ENCODE measurements at places on chromosomes 4 and X.
A peak's percentile ranks its signal among the peaks of the same experiment; 100 is the strongest.

DNA sequence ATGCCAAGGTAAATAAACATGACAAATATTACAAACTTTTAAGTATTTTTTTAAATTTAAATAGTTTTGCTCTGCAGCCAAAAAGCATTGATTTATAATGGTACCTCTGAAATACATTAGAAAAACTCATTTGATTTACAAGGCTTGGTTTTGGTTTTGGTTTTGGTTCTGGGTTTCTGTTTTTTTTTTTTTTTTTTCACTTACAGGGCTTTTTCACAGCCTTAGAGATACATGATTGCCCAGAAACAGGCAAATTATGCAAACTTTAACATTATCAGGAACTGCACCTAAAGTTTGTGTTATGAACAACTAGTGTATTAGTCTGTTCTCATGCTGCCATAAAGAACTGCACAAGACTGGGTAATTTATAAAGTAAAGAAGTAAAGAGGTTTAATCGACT is 196.4 kb upstream of the DDX53 start:
- DNase-seq, result no peak

GRCh38 chr4:123102897-123103471 is 180.6 kb upstream of the NUDT6 start:
- peak; percentile 18 for DNase-seq

- peak; percentile 93 for DNase-seq
Measured at GRCh38 chr4:138053641-138054301, 188.4 kb downstream of the SLC7A11 start.

DNA sequence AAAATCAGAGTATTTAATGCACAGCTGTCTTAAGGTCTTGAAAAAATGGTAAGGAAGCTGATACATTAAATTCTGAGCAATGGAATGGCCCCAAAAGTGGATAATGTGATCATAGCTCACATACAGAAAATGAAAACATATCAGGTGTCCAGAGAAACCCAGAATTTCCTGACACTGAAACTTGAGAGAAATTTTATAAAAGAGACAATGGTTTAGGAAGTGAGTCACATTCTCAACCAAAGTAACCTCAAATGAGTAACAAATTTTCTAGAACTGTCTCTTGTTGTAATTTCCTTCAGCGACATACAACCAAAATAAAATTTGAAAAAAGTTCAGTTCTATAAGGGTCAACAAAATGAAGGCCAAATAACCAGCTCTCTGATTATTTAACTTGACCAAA is 37.4 kb upstream of the PACRGL start:
- peak; percentile 14 for DNase-seq

DNA sequence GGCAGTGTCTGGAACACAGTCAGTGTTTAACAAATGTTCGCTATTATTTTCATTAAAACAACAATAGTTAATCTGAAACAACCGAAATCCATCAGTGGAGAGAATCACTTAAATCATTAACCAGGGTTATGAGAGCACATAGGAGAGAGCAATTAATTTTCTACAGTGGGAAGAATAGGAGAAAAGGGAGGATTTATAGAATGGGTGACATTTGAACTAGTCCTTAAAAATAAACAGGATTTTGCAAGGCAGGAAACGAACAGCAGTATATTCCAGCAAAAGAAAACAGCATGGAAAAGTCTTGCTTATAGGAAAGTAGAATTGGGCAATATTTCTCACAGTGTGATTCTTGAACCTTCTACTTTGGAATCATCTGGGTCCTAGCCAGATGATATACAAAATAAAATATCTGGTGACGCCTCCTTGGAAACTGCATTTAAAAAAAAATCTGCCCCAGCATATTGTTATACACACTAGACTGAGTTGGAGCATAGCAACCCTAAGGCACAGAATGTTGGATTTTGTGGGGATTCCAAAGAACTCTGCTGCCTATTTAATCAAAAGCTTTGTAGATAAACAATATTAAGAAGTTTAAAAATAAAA is 56.1 kb downstream of the INTS12 start:
- no peak for DNase-seq

GRCh38 chr4:154616731-154617130 is 4.3 kb upstream of the FGG start:
- no peak for DNase-seq

DNA sequence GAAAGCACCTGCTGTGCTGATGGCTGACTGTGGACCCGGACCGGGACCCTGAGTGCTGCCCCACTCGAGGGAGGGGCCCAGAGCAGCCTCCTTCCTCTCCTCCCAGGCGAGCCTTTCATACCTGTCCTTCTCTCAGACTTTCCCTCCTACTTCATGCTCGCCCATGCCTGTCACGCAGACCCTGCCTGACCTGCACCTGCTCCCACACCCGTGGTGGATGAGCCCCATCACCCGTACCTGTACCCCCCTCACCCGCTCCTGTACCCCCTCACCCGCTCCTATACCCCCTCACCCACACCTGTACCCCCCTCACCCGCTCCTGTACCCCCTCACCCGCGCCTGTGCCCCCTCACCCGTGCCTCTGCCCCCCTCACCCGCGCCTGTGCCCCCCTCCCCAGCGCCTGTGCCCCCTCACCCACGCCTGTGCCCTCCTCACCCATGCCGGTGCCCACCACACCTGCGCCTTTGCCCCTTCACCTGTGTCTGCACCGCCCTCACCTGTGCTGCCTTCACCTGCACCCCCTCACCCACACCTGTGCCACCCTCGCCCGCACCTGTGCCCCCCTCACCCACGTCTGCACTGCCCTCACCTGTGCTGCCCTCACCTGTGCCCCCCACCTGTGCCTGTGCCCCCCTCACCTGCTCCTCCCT is 5.8 kb downstream of the MAEA start:
- no peak for DNase-seq

DNA sequence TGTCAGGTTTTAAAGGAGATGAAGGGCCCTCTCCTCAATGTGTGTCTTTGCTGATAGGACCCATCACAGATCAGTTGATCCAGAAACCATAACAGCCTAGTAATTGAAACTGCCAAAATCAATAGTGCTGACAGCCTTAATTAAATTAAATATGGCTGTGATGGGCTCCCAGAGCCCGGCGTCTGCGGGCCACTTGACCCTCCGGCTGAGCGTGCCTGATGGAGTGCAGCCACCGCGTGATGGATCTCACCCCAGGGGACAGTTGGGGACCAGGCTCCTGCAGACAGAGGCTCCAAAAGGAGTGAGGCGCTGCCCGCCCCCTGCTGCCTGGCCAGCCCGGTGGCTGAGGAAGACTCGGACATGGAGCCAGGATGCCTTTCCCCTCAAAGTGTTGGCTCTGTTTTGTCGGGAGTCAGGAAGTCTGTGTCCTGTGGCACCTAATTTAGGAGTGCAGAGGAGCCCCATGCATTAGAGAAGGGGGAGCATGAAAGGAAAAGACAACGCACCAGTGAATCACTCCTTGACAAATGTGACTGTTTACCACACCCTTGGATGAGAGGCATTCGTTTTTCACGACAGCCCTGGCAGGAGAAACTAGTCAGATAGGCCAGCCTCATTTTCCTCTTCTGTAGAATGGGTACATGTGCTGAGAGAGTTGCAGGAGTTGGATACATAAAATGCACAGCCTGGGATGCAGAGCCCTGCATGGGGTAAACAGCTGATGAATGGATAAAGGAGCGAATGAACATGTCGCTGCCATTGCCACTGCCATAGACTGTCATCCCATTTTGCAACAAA is 40.9 kb upstream of the MSX1 start:
- no peak for DNase-seq

GRCh38 chr4:98778206-98778605 is 119.8 kb upstream of the TSPAN5 start:
- DNase-seq, result peak; percentile 88

DNA sequence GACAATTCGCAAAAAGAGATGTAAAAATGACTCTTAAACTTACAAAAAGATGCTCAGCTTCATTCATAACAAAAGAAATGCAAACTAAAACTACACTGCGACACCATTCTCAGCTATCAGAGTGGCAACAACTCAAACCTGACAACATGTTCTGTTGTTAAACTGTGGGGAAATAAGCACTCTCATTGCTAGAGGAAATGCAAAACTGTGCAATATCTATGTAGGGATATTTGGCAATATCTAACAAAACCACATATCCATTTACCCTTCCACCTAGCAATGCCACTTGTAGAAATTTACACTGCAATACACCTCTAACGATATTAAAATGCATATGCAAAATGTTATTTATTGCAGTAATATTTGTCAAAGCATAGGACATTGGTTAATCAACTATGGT is 78.3 kb upstream of the EGFL6 start:
- no peak for DNase-seq

DNA sequence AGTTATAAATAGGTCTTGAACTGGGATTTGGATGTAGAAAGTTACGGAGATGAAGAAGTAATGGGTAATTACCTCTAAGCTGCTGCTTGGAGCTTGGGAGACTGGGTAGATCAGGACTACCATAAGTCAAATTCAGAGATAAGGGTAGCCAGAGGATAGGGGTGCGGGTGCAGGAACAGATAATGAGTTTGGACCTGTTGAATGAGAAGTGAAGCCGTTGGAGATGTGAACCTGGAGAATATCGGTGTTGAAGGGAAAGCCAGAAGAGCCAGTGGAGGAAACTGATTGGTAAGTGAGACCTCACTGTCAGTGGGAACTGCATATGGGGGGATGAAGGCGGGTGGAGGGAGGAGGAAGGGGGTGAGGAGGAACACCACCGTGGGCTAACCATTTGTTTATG is 618 bp upstream of the FOXO4 start:
- no peak for DNase-seq

DNA sequence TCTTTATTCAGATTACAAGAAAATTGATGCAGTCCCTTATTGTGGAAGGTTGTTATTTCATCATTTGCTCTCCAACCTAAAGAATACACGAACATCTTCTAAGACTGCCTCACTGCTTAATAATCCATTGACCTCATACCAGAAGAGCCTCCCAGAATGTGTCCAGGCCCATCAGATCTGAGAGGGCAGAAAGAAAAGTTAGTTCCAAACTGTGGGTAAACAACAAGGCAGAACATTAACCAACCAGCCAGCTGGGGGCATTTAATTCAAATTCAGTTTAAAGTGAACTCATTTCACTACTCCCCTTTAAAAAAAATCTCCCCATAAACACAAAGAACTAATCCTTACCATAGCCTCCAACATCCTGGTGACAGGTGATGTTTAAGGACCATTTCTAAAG is 13.8 kb downstream of the GPC4 start:
- no peak for DNase-seq

- DNase-seq, result no peak
Measured at GRCh38 chr4:184693056-184693455, 40.8 kb downstream of the CENPU start.

- no peak for DNase-seq
Measured at GRCh38 chr4:7559741-7560395, 125.1 kb upstream of the PSAPL1 start.

- DNase-seq, result no peak
Measured at GRCh38 chr4:148447681-148448080, 5.5 kb upstream of the NR3C2 start.

DNA sequence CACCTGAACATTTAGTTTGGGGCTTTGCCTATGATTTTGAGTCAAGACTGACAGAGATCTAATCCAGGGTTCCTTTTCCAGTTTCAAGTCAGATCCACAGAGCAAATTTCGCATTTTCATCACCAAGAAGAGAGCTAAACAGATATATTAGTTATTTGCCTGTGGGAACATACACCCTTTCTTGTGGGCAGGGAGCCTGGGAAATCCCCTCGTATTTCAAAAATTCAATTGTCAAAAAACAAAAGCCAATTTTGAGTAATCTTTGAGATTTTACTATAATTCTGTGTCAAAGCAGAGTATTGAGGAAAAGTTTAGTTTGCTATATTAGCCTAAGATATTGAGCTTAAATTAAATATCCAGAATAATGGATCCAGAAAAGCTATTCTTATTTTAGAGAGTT is 56.6 kb downstream of the AFM start:
- DNase-seq, result no peak

DNA sequence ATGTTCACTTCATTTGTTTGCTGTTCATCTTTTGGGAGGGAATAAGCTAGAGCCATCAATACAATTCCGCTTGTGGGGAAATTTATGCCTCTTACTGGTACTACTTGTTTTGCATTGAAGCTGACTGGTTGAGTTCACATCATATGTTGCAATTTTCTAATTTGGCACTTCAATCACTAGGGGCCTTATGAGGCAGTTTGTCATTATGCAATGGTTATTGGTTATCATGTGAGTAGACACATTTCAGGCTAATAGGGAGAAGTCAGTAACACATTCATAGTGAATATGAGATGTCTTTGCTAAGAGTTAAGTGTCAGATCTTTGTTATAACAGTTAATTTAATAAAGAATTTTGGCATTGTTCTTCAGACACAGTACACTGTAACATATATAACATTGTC is 5.0 kb downstream of the RPL36A start:
- no peak for DNase-seq

GRCh38 chr4:23922541-23923111 is 32.8 kb upstream of the PPARGC1A start:
- no peak for DNase-seq

GRCh38 chr4:126976850-126977632 is 655.7 kb upstream of the INTU start:
- DNase-seq, result no peak

- DNase-seq, result no peak
Measured at GRCh38 chr4:145881576-145881975, 57.0 kb downstream of the ZNF827 start.

GRCh38 chr4:81166458-81167160 is 48.4 kb downstream of the PRKG2 start:
- DNase-seq, result no peak

DNA sequence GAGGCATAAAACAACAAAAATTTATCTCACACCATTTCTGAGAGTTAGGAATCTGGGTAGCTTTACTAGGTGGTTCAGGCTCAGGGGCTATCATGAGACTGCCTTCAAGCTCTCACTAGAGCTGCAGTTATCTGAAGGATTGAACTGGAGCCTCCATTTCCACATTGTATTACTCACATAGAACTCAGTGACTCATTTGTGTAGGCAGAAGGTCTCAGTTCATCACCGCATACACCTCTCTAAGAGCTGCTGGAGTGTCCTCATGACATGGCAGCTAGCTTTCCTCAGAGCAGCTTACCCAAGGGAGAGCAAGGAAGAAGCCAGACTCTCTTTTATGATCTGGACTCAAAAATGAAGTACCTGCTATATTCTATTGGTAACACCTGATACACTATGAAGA is 389.2 kb downstream of the IQCM start:
- DNase-seq, result peak; percentile 43

DNA sequence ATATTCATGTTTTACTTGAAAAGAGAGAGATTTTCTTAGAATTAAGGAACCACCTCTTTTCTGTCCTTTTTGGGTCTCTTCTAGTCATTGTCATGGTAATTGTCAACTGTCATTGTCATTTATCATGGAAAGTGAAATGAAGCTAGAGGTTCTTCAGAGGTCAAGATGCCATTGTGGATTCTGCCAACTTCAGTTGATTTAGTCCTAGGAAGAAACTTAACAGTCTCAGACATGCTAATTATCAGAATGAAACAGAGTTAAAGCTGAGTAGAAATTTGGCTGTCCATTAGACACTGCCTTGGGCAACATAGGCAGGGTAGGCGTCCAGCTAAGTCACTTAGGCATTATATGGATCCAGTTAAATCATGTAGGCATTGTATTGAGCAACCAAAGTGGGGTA is 796.1 kb upstream of the ADGRL3 start:
- DNase-seq, result no peak
